ENCODE measurements at places on chromosomes 12 and 14.

- no peak for DNase-seq
These were observed at the start of gene MSI1 for GRCh38 chr12:120368789-120369602. MSI1 (minus strand) TSS chr12:120369164; CDS start chr12:120369091, 73 bp downstream.

DNA sequence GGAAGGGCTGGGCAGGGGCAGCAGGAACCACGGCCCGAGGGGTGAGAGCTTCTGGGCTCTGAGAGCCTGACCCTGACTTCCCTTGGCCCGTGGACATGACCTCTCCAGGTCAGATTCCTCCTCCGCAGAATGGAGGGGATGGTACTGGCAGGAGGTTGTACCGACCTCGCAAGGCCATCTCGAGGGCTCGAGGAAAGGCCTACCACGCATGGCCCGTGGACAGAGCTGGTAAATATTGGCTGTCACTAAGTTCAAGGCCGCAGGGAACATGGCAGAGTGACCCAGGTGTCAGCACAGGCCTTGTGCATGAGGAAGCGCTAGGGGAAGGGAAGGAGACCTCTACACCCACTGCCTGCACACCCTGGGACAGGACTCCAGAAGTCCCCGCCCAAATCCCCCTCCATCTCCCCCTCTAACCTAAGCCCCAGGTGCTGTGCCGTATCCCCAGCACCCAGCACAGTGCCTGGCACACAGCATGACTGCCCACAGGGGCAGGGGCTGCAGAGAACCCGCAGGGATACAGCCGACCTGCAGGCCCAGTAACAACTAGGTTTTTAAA is 54.9 kb upstream of the PPP2R5C start:
- DNase-seq = no peak

DNA sequence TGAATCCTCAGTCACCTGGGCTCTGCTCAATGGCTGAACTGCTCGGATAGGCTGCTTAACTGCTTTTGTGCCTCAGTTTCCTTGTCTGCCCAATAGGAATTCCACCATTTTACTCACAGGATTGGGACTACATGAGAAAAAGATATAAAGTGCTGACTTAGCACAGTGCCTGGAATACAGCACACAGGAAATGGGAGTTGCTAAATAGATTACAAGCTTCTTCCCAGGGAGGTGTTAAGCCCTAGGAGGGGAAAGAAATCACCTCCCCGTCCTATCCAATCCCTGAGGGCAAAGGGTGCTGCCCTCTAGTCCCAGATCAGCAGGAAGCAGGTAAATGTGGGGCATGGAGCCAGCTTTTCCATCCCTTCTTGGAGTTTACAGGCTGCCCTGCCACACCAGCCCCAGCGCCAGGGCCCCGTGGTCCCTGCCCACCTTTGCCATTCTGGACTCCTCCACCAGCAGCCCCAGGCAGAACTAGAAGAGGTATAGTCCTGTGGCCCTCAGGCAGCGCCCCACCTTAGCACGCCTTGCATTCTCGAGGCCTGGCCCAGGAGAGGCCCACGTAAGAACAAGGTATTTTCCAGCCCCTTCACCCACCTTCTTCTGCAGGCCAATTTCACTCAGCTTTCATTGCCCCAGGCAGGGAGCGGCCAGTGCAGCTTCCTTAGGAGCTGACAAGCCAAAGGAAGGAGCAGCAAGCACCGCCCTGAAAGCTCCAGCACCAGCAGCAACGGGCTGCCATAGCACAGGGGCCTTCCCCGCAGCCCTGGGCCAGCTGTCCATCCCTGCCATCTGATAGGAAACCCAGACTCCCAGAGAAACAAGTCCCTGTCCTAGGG is 28.8 kb upstream of the RPLP0 start:
- DNase-seq = no peak

GRCh38 chr12:82504409-82504808 is 146.1 kb downstream of the METTL25 start:
- DNase-seq = no peak

DNA sequence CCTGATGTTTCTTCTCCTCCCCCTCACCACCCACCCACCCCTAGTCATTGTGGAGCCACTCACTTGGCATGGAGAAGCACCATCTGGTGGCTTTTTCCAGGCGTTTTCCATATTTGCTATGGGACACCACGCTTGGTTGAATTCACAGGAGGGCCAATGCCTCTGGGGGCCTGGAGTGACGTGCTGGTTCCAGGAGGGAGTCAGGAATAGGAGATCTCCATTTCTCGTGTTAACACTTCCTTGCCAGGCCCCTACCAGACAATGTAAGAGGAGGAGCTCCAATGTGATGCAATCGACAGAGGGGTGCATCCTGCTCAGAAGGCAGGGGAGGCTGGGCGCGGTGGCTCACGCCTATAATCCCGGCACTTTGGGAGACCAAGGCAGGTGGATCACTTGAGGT is 21.6 kb upstream of the TESC start:
- DNase-seq = no peak

- DNase-seq = no peak
These were observed 954.2 kb upstream of the FBXO33 start for GRCh38 chr14:40386433-40386832.

DNA sequence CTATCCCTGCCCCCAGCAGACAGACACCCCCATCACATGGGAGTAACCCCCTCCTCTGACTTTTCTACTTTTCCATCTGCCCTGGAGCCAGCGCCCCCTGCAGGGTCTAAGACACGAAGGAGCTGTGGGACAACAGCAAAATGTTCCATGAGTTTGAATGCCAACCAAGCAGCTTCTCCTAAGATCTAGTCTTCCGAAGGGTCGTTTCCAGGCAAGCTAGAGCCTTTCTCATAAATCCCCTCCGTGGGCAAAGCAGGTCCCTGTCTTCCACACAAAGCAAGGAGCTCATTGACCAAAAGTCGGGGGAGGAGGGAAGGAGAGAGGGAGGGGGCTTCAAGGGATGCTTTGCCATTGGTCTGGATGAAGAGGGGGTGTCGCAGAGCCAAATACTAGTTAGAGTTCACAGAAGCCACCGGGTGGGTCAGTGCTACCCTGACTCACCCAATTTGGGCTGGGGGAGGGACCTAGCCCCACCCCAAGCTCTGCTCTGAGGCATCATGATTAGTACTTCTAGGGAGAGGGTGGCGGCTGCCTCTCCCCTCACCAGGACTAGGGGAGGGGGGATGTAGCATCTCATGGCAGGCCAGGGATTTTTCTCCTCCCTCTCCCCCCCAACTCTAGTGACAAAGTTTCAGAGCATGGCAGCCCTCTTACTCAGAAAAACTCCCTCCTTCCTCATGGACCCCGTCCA is 1.6 kb downstream of the MSI1 start:
- DNase-seq = no peak

DNA sequence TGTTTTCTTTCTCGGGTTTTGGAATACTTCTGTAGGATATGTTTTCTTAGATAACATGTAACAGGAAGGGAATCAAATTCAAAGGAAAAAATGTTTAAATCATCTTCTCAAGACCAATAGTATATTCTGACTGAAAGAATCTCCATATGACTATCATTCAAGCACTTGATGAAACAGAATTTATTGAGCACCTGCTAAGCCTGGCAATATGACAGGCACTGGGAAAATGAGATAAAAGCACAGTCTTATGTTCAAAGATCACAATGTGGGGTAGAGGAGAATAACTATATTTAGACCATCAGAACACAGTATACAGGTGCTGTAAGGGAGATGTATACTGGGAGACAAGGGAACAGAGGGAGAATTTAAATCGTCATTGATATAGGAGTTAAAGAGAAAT is 19.1 kb upstream of the TMEM30B start:
- DNase-seq = no peak

GRCh38 chr14:31902002-31902401 is 175.1 kb upstream of the ARHGAP5 start:
- no peak for DNase-seq

- no peak for DNase-seq
These were observed 95.8 kb downstream of the TMTC3 start for GRCh38 chr12:88237954-88238353.

- no peak for DNase-seq
These were observed 110.4 kb downstream of the ZFP36L1 start for GRCh38 chr14:68682166-68683103.

- no peak for DNase-seq
These were observed 199.9 kb upstream of the FOXN3 start for GRCh38 chr14:89616852-89617341.

- peak; percentile 97 for DNase-seq
These were observed at the start of gene CFAP251 for GRCh38 chr12:121917950-121918678. CFAP251 (plus strand) TSS chr12:121918592; CDS start chr12:121921306, 2,714 bp downstream.

GRCh38 chr14:20601522-20601921 is 10.3 kb upstream of the RNASE12 start:
- DNase-seq = no peak

DNA sequence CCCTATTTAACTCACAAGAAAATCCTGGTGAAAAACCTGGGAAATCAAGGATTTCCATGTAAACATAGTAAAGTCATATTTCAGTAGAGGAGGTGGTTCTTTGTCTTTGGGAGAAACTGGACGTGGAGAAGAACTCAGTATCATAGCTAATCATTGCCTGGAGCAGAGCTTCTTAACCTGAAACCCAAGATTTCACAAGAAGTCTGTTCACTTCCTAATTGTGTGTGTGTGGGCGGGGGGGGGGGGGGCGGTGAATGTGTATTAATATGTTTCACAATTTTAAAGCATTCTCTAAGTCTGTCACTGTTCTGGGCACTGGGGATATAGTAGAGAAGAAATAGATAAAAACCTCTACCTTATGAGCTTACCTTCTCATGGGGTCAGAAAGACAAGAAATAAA is 96.7 kb upstream of the PPP4R3A start:
- DNase-seq = no peak

- no peak for DNase-seq
These were observed 24.5 kb downstream of the MMP17 start for GRCh38 chr12:131852551-131853299.

DNA sequence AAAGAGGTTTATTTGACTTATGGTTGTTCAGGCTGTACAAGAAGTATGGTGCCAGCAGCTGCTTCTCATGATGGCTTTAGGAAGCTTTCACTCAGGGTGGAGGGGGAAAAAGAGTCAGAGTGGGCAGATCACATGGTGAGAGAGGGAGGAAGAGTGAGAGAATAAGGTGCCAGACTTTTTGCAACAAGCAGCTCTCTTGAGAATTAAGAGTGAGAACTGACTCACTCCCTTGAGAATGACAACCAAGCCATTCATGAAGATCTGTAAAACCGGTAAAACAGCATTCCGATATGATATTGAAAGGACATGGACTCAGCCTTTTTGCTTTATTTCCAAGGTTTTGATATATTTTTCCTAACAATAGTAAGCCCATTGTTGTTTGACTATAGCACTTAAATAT is 501.2 kb downstream of the GALC start:
- no peak for DNase-seq

GRCh38 chr14:69624136-69624535 is 12.7 kb downstream of the SUSD6 start:
- no peak for DNase-seq

DNA sequence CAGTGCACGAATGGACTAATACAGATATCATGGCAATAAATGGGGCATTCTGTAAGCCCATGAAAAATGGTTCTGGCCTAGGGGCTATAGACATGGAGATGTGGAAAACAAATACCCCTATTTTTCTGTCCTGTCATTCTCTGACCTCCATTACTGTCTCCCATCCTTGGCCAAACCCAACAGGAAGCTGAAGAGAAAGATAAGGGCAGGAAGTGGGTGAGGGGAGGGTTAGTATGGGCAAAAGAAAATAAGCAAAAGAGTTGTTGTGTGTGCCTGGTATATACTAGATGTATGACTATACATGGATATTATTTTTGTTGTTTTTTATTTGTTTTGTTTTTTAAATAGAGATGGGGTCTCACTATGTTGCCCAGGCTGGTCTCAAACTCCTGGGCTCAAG is 339.3 kb downstream of the PCNX1 start:
- DNase-seq = no peak

DNA sequence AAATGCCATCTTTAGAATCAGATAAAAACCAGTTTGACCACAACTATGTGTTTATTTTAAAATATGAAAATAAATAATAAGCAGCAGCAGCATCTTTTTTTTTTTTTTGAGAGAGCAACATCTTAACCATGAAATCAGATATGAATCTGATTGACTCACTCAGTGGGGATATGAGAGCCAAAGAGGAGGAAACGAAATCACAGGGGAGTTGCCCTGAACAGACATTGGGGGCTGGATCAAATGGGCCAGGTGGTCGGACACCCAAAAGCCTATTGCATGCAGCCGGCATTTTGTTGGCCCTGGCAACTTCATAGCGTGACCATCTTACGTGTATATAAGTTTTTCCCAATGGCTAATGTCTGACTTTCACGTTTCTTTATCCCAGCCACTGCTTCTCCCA is 321.1 kb downstream of the NPAS3 start:
- DNase-seq = no peak

GRCh38 chr12:20154052-20154451 is 214.3 kb upstream of the PDE3A start:
- DNase-seq = no peak
